ENCODE measurements at places on chromosomes 16 and 17.

- DNase-seq: no peak
Observed at GRCh38 chr16:81775570-81775969, 3.5 kb upstream of the PLCG2 start.

DNA sequence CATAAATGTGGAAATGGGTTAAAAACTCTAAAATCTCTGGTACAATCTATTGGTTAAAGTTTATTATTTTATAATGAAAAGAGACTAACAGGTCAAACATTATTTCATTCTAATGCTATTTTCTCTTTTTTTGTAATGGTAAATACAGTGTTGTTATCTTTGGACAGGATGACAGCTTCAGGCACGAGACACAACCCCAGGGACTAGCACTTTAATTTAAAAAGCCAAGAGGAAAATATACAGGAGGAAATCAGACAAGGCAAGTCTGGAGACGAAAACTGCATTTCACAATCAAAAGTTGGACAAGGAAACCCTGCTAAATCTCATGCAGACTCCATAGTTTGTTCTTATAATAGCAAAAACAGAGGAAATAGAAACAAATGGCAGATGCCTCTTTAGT lies 589.1 kb upstream of the CDH8 start:
- peak; percentile 50 for DNase-seq

- DNase-seq: no peak
Observed at GRCh38 chr17:8459107-8459506, 23.4 kb downstream of the NDEL1 start.

DNA sequence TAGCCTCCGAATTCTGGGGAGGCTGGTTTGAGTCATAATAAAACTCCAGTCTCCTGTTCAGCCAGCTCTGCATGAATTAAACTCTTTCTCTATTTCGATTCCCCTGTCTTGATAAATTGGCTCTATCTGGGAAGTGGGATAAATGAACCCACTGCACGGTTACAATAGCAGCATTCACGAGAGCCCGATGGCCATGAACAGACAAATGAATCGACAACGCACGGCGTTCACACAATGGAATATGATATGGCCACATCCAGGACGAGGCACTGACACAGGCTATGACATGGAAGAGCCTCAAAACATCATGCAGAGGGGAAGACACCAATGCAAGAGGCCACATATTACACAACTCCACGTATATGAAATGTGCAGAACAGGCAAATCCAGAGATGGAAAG lies 5.6 kb upstream of the CARD14 start:
- no peak for DNase-seq

DNA sequence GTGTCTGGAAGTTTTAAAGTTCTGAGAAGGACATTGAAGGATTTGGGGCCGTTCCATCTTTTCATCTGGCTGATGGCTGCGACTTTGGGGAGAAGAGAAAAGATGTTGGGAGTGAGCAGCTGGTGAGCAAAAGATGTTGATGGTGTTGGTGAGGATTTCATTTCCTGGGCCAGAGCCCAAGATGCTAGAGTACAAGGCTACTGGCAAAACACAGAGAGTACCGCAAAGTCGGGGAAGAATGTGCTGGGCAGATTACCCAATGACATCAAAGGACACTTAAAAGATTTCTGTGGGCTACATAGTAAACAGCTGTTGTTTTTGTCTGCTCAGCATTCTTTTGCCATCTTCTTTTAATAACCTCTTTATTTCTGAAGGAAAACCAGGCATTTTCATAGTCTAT lies 49.4 kb upstream of the GAS7 start:
- peak; percentile 82 for DNase-seq

DNA sequence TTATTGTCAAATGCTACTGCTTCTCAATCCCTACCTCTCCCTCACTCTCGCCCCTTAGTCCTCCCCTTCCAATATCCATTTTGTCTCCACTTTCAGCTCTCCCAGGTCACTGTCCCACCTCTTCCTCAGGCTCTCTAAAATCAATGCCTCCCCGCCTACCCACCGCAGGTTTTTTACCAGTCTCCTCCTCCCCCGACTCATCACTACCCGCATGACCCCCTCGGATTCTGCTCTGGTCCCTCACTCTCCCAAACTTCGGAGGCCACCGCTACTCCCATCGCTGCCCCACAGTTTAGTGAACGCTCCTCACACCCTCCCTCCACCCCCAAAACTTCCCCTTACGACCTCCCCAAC lies 513 bp downstream of the CRLF3 start:
- no peak for DNase-seq

DNA sequence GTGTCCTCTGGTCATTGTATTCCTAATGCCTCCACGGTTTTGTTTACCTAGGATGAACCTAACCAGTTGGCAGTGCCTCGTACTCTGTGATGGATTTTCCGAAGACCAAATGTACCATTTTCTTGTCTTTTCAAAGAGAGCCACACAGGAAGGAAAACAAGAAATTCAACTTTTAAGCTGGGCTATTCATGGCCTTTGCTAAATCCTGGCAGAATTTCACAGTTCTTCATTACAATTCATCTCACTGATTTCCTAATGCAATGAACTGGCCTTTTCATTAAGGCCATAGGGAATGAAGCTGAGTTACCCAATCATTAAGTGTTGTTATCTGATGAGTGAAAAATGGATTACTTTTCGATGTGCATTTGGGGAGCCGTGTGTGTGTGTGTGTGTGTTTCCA lies 7.9 kb upstream of the KCNJ16 start:
- DNase-seq: no peak

DNA sequence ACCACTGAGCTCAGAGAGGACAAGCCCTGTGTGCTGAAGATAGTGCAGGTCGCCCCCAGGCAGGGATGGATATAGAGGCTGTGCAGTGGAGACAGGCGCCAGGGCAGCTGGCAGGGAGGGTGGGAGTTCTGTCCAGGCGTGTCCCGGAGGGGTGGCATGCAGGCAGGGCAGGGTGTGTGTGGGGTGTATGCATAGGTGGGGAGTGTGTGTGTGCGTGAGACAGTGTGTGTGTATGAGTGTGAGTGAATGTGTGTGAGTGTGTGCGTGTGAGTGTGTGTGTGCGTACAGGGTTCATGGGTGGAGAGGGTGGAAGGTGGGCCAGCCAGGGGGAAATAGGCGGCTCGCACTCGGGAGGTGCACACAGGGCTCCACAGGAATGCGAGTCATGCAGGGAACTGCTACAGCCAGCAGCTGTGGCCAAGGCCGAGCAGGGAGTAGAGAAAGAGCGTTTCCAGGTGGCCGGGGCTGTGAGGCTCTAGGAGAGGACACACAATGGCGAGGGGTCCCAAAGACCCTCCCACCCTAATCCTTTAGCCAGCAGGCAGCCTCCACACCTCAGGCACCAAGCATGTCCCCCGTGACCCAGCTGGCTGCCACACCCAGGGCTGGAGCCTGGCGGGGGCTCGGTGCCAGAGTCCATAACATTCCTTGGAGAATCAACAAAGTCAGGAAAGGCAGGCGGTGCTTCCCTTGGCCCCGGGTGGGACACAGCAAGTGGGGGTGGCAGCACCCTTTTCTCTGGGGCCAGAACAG lies 4.6 kb downstream of the PLCD3 start:
- no peak for DNase-seq

DNA sequence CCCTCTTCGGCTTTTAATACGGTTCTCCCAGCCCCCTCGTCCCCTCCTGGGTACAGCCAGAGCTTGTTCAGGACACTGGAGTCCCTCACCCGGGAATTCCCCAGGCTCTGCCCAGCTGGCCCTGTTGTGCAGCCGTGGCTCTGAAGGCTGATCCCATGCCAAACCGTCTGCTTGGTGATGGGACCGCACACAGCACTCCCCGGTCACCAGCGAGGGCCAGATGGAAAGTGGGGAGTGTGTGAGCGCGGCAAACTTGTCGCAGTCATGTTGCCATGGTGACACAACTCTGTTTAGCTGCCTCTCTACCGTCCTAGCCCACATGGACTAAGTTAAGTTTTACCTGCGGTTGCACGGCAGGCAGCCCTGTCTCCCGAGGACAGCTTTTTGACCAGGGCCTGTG lies 107.9 kb downstream of the RAP1GAP2 start:
- DNase-seq: no peak

DNA sequence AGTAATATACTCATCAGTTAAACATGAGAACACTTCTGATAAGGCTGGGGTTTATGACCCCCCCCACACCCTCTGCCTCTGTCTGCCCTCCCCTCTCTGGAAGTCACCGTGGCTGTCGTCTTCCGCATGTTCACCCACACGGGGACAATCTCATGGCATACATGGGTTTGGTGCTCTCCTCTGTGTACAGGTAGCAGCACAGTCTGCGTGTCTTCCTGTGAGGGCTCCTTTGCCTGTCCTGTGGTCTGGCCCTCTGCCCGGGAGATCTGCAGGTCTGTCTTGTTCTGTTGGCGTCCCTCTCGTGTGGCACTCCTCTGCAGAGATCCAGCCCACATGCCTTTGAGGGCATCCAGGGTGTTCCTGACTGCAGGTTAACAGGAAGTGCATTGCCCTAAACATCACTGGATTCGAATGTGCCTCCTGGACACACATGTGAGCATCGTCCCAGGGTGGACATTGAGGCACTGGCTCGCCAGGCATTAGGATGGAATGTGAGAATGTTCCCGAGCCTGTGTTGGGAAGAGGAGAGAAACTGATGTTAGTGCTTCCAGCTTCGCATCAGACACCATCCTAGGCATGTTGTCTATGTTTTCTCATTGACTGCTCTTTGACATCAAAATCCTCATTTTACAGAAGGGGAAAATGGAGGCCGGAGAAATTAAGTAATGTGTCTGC lies 54.5 kb downstream of the NKD1 start:
- no peak for DNase-seq

Data from skin of body (tissue), 3 donors.